HT1080 (cell line): ENCODE measurements at places on chromosomes 2 and 18.

DNA sequence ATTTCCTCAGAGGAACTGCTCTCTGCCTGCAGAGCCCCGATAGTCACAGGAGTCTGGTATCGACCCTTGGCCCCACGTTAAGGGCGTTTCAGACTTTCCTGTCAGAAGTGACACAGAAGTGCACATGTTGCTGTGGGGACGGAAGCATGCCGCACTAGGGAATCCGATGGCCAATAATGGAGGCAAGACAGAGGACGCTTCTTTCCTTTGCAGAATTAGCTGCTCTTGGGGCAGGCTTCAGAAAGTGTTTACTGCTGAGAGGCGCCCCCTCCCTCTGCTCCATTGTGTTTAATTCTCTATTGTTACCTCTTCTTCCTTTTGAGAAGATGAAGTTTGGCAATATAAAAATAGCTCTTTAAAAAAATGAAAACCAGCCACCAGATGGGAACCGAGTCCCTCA, 118.6 kb upstream of the EML6 start:
- DNase-seq, result no peak

- DNase-seq, result no peak
Measured at GRCh38 chr2:112137516-112138158, 548 bp upstream of the FBLN7 start.

GRCh38 chr2:24438106-24438505, 52.9 kb upstream of the NCOA1 start:
- no peak for DNase-seq

DNA sequence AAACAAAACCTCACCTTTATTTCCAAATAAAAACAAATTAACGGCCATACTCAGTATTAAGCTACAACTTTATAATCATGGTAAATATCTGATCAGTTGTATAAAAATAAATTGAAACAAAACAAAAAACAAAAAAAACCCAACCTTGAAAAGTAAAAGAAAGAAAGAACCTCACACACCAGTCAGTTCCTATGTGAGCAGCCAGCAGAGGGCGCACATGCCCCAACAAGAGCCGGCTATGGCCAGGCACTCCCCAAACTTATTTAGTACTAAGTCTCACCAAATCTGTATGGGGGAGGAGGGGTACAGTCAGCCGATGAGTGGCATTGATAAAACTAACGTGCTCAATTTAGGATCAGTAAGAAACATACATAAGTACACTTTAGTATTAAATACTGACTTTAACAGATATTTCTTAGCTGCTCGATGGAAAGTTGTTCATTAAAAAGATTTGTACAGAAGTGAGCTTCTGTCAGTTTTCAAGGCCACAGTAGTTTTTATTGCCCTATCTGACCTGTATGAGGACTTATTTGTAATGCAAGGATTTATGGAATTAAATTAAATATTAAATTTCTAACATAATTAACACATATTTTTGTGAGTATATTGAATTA, 172.6 kb downstream of the TCF4 start:
- DNase-seq, result peak; percentile 57

GRCh38 chr2:54657664-54658083, 65.8 kb upstream of the EML6 start:
- peak; percentile 31 for DNase-seq

DNA sequence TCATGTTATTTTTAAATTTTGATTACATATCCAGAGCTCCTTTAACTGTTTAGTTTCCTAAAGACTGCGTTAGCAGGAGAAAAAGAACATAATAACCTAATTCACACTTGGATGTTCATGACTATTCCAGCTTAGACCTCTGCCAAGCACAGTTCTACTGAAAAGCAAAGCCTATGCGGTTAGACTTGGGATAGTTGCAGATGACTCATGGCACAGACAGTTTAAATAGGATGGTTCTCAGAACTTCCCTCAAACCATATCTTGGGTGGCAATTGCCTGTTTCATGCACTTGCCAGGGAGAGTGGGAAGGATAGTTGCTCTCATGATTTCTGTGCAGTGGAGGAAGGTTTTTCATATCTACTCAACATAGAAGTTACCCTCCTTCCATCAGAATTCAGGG, 149.7 kb upstream of the KLHL29 start:
- peak; percentile 81 for DNase-seq

DNA sequence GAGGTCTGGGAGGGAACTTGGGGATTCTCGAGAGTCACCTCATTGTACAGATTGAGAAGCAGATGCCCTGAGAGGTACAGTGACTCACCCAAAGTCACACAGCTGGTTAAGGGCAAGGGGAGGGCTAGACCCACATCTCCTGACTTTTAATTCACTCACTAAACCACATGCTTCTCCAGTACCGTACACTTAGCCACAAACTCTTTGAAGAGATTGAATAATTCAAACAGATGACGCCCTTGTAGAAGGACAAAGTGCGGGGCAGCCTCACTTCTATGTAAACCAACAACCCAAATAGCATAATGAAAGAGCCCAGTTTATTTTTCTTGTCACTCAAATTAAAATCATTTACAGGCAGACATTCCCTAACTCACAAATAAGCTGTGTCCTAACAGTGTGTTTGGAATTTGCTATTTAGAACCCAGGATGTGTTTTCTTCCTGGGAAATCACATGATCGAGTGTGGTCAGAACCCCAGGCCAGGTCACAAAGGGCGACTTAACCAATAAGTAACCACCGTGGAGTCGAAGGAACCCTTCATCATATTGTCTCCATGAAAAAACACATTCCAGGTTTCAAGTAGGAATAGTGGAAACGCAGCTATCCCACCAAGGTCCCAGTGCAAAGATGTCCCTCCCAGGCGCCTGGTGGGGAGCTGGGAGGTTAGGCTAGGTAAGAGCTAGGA, 35.8 kb upstream of the PTPN4 start:
- DNase-seq, result peak; percentile 27

GRCh38 chr2:27191070-27191829, 20.6 kb upstream of the ATRAID start:
- DNase-seq, result peak; percentile 66

DNA sequence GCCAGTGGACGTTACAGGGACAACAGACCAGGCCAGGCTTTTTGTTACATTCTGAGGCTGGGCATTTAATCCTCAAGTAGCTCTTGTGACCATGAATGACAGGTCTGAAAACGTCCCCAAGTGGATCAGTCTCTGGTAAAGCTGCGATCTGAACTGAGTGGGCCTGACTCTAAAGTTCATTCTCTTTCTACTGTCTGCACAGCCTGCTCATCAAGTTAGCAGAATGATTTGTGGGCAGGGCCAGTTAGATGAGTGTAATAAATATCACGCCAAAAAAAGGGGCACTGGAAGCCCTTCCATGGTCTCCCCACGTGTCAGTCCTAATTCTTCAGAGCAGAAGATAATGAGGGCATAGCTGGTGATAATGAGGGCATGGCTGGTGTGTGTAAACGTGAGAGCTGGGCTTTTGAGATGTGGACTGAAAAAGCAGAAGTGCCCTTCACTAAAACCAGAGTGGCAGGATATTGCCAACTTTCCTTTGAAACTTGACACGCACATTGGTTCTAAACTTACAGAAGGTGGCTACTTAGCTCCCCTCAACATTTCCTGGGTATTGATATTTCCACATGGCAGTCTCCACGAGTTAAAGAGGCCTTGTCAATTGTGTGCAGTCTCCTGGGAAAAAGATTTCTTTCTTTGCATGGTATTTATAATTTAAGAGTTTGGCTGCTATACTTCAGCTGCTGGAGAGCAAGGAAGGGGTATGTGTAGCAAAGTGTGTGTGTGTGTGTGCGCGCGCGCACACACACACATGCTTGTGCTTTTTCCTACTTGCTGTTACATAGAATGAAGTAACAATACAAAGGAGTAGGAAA, 72.7 kb upstream of the LYPD6B start:
- DNase-seq, result no peak

- no peak for DNase-seq
Measured at GRCh38 chr2:86223140-86223926, 24.1 kb downstream of the MRPL35 start.

- DNase-seq, result peak; percentile 61
Measured at GRCh38 chr2:54081574-54081973, 33.8 kb upstream of the ACYP2 start.

- no peak for DNase-seq
Measured at GRCh38 chr2:102783506-102784183, 21.8 kb downstream of the TMEM182 start.

DNA sequence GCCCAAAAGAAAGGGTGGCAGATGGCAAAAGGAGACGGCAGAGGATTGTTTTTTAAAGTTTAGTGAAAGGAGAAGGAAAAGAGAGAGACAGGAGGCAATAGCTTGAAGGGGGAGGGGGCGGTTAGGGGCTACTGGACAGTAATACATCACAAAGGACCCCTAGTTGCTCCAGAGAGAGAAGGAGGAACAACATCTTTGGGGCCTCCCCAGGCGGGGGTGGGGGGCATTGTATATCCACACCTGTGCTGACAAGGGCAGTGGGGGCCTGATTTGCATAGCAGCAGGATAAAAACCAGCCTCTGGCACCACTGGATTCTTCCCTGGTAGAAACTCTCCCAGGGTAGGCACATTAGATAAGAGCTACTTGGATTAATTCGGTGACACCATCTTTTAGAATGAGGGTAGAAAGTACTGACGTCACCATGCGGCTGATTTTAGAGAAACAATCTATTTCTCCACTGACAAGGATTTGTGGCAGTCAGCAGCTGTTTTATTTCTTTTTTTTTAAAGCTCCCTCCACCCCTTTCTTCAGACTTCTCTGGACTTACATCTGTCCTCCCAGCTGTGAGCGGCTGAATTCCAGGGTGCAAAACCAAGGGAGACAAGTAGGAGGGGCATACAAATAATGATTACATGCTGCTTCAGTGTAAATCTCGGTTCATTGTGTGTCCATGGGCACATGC, 199.8 kb upstream of the NRP2 start:
- no peak for DNase-seq

DNA sequence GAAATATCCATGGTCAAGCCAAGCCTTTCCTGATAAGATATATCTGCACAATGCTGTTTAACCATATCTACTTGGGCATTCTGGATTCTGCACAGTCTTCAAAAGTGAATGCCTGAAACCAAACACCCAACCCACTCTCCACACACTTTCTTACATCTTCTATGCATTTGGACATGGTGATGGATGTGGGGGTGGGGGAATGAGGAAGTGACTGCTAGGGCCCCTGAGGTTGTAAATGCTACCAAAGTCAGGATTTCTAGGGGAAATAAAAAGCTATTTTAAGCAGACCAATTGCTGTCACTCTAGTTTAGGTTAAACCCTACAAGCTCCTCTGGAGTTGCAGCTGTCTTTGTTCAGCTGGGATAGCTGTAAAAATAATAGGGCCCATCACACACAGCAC, 26.7 kb upstream of the TGFA start:
- DNase-seq, result no peak
